CD4-positive, alpha-beta T cell treated with Interleukin-10 for 1 hour (primary cell): ENCODE measurements at places on chromosomes 6 and 20.
A peak's percentile ranks its signal among the peaks of the same experiment; 100 is the strongest.

GRCh38 chr20:63473555-63474449 lies 1.3 kb upstream of the KCNQ2 start:
- DNase-seq: no peak

DNA sequence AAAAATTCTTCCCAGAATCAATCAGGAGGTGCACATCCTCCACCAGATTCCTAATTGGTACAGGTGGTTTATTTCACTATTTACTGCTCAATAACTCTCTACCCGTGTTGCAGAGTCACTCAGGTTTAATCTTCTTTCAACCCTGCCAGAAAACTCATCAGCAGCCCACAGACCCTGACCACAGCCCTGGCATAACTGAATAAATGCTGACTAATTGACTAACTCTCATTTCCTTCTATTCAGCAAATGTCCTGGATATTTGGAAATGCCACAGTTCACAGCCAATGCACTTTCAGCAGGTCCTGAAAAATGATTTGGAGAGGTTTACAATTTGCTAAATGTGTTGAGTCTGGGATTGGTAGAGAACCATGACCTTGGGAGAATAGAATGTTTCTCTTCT lies 62.3 kb downstream of the TRMT6 start:
- no peak for DNase-seq

- DNase-seq: no peak
Measured at GRCh38 chr6:46175976-46176375, 5.2 kb upstream of the ENPP5 start.

GRCh38 chr6:142155895-142156757 lies 9.1 kb downstream of the VTA1 start:
- peak; percentile 44 for DNase-seq

- no peak for DNase-seq
Measured at GRCh38 chr20:34401741-34402455, 38.8 kb downstream of the ITCH start.

GRCh38 chr20:33482581-33482980 lies 7.3 kb upstream of the CBFA2T2 start:
- no peak for DNase-seq

DNA sequence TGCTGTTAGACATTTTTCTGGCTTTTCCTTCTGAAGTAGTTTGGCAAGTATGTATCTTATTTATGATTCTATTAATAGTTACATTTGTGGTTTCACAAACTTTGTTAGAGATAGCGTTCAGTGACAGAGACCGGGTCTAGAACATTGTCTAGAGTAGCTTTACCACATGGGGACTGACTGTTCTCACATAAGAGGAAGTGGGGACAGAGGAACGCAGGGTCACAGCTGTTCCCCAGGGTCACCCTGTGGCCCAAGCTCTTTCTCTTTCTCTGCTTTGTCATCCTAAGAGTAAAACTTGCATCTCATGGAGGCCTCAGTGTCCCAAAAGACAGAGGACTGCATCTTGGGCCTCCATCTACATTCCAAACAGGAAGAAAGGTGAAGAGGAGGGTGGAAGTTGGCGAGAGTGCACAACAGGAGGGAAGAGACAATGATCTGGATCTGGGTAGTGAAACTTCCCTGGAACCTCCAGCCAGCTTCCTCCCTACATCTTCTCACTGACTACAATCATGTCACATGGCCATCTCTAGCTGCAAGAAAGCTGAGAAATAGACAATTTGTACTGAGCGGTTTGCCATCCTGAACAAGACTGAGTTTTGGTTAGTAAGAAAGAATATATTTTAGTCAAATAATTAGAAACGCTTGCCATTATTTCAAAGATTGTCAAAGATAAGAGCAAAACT lies 645.8 kb upstream of the ARID1B start:
- DNase-seq: no peak

DNA sequence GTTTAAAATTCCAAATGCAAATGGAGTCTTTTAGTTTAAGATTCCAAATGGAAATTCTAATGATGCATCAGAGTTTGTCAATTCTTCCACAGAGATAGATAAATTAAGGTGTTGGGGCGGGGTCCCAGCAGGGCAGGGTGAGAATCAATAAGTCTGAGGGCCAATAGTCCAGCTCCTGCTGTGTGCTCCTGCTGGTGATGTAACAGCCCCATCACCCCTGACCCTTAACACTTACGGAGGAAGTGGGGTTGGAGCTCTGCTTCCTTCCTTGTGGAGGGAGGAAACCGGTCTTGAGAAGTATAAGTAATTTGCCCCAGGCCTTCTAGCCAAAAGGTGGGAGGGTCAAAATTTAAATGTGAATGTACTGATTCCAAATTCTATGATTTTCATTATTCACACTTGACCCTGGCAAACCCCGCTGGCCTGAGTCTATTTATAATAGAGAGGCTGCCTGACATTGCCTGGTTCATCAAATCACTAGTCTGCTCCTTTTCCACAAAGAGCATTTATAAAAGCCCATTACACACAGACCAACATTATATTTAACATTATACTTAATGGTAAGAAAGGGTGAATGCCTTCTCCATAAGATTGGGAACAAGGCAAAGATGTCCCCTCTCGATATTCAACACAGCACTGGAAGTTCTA lies 17.2 kb downstream of the ZBTB2 start:
- peak; percentile 37 for DNase-seq

DNA sequence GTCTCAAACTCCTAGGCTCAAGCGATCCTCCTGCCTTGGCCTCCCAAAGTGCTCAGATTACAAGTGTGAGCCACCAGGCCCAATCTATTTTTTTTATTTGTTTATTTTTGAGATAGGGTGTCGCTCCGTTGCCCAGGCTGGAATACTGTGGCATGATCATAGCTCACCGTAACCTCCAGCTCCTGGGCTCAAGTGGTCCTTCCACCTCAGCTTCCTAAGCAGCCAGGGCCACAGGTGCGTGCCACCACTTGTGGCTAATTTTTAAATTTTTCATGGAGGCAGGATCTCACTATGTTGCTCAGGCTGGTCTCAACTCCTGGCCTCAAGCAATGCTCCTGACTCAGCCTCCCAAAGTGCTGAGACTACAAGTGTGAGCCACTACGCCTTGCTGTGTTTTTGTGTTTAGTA lies 9.8 kb downstream of the KIF3B start:
- no peak for DNase-seq

GRCh38 chr6:41056768-41057490 lies 3.9 kb downstream of the APOBEC2 start:
- no peak for DNase-seq

DNA sequence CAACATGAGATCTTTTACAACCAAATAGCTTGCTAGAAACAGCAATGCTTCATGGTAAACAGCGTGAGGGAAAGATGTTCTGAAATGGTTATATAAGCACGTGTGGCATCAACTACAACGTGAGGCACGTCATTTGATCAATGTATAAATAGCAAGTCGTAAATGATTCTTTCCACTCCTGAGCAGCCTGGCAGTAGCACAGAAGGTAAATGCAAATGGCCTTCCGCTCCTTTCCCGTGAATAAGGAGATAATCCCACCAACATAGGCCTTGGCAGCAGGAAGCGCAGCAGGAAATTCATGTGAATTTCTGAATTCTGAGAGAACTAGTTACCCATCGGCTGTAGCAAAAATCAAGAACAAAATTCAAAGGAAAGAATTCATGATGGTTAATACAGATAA lies 17.0 kb downstream of the RPS6KA2 start:
- DNase-seq: no peak

- DNase-seq: no peak
Measured at GRCh38 chr6:162751211-162751859, 23.6 kb downstream of the PACRG start.

GRCh38 chr6:108165714-108166663 lies at the start of gene NR2E1:
Gene NR2E1, plus strand, starts transcription at chr6:108166022. Its CDS starts 744 bp downstream, at chr6:108166766.
- no peak for DNase-seq

- no peak for DNase-seq
Measured at GRCh38 chr20:47876311-47877088, 91.2 kb upstream of the SULF2 start.

DNA sequence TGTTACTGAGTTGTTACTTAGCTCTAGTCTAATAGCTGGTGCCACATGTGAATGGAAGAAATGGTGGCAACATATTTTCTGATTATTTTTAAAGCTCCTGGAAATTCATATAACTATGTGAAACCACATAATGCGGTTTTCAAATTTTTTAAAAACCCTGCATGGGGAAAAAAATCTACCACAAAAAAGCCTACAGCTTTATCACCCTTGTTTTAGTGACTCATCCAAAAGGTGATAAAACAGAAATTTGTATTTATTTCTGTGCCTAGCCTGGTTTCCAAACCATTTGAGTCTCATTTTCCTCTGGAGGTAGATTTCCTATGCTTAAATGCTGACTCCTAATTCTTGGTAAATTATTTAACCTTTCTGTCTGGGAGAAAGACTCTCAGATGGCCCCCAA lies 5.4 kb upstream of the FBXO30 start:
- peak; percentile 21 for DNase-seq

GRCh38 chr6:107400616-107401147 lies 58.7 kb downstream of the PDSS2 start:
- DNase-seq: no peak

DNA sequence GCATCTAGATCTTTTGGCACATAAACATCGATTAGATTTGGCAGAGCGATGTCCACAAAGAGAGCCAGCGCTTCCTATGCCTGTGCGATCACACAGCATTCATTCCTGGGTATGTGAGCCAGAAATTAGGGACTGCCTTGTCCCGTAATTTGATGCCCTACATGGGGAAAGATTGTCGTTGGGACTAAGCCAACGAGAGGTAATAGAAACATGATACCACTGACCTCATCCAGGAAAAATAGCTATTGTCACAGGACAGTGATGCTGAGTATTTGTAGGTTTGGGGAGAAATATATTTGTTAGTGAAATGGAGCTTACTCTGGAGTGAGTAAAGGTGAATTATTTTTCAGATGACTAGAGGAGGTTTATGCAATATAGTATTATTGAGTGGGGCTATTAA lies 154.0 kb downstream of the TSHZ2 start:
- no peak for DNase-seq

- DNase-seq: no peak
Measured at GRCh38 chr6:158642097-158642601, 2.4 kb downstream of the DYNLT1 start.

DNA sequence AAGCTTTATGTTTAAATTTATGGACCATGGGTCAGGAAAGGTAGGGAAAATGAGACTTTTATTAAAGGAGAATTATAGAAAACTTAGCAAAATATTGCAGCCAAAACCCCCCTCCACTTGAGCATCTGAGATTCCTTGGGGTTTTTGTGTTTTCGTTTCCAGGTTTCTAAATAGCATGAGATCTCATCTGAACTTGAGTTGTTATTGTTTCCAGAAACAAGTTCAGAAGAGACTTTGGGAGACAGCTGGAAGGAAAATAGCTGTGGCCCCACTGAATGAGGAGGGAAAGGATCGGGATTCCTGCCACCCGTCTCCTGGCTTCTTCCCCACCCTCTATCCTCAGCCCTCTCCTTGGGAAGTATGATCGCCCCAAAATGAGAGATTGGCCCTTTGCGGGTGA lies 75.5 kb downstream of the TBC1D7 start:
- DNase-seq: no peak
